ENCODE measurements at places on chromosomes 12 and 14.

- DNase-seq = no peak
Observed at GRCh38 chr14:73323896-73324399, 86.6 kb downstream of the PAPLN start.

DNA sequence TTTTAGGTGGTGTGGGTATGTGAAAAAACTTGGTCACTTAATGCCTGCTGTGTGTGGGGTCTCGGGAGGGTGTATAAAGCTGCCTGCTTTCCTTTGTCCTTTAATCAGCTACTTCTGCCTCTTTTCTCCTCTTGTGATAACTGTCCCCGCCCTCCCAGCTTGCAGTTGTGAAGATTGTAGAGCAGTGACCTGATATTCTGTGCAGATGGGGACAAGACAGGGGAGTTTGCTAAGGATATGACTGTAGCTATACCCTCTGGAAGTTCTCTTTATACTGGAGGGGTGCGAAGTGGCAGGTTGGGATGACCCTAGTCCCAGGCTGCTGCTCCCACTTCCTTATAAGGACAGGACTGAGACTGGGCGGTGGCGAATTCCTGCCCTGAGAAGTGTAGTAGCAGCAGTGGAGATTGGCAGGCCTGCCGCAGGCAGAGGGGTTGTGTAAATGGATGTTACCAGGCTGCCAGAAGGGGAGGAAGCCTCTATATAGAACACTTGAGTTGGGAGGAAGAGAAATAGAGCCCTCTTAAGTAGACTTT lies 835 bp downstream of the MYL6 start:
- no peak for DNase-seq

- DNase-seq = no peak
Observed at GRCh38 chr14:33773205-33774030, 177.5 kb downstream of the EGLN3 start.

DNA sequence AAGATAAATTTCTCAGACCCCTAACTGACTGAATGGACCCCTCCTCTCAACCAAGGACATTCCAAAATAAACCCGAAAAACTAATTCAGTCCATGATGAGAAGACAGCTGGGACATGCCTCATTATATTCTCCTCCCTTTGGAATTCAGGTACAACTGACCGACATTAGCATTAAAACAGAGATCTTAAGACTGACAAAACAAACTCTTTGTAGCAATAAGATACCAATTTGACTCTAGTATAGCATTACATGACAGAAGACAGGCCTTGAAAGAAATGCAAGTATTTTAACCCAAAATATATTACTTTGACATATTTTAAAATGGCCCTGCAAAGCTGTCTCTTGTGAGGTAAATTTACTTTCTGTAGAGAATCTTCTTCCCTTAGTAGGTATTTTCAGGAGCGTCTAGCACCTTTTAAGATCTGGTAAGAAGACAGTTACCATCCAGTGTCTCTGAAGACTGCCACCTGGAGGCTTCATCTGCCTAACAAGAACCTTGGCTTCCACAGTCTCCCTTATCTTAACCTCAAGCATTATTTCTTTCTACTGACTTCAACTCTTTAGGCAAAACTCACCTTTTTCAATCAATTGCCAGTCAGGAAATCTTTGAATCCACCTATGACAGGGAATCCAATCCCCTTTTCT lies 957.5 kb downstream of the SLC6A15 start:
- no peak for DNase-seq

DNA sequence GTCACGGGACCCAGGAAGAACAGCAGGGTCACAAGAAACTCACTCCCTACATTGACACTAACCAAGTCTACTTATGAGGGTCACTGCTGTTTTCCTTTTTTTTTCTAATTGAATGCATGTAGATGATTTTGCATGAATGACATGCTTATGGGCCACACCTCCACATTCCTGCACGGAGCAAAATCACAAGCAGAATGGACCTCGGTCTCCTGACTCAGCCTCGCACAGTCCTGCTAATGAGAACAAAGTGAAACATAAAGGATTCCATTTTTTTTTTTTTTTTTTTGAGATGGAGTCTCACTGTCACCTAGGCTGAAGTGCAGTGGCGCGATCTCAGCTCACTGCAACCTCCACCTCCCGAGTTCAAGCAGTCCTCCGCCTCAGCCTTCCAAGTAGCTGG lies 12.3 kb downstream of the SCARB1 start:
- no peak for DNase-seq

DNA sequence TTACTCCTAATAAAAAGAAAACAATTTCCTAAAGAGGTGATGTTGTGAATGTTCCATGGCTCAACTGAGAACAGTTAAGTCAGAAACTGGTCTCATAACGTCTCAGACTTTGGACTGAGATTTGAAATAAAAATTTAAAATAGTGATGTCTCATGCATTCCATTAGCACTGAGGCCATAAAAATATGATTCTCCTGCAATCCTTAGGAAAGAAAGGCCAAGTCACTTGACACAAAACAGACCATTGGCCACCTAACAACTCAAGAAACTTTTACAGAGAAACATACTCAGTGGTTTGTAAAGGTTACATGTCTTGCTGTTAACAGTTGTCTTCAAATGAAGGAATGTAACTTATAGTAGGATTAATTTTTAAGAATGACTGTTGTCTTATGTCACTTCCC lies 58.1 kb downstream of the STAB2 start:
- DNase-seq = no peak

GRCh38 chr12:111204788-111205241 lies 164.1 kb downstream of the PHETA1 start:
- DNase-seq = no peak

DNA sequence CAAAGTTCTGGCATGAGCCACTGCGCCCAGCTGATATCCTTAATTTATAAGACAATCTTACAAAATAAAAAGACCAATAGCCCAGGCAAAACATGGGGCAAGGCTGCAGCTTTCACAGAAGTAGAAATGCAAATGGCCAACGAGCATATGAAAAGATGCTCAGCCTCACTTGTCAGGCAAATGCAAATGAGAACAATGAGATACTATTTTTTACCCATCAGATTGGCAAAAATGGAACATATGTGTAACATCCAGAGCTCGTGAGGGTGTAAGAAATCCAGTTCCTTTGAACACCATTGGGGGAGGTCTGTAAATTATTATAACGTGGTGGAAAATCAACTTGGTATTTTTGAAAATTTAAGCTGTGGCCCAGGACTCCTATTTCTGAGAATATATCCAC lies 14.6 kb downstream of the MAP1LC3B2 start:
- no peak for DNase-seq

DNA sequence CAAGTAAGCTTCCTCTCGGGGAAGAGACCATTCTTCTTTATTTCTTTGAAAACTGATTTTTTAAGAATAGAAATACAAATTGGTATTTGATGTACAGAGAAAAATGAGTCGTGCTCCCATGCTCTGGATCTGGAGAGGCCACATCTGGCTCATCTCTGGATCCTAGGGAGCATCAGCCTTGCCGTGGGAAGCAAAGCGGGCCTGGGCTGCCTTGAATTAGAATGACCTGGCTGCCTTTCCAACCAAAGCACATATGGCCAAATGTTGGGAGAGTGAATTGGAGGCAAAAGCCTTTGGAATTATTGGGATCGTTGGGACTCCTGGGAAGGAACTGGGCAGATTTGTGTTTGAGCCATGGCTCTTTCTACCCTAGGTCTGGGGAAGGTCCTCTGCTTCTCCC lies 80.0 kb downstream of the SLC25A47 start:
- DNase-seq = no peak

- no peak for DNase-seq
Observed at GRCh38 chr12:32163596-32163995, 56.9 kb downstream of the BICD1 start.

GRCh38 chr12:93762059-93762719 lies 85.0 kb downstream of the CRADD start:
- no peak for DNase-seq

- no peak for DNase-seq
Observed at GRCh38 chr14:101405171-101405883, 156.0 kb upstream of the DIO3 start.

GRCh38 chr14:57903954-57904353 lies 38.1 kb upstream of the SLC35F4 start:
- no peak for DNase-seq

DNA sequence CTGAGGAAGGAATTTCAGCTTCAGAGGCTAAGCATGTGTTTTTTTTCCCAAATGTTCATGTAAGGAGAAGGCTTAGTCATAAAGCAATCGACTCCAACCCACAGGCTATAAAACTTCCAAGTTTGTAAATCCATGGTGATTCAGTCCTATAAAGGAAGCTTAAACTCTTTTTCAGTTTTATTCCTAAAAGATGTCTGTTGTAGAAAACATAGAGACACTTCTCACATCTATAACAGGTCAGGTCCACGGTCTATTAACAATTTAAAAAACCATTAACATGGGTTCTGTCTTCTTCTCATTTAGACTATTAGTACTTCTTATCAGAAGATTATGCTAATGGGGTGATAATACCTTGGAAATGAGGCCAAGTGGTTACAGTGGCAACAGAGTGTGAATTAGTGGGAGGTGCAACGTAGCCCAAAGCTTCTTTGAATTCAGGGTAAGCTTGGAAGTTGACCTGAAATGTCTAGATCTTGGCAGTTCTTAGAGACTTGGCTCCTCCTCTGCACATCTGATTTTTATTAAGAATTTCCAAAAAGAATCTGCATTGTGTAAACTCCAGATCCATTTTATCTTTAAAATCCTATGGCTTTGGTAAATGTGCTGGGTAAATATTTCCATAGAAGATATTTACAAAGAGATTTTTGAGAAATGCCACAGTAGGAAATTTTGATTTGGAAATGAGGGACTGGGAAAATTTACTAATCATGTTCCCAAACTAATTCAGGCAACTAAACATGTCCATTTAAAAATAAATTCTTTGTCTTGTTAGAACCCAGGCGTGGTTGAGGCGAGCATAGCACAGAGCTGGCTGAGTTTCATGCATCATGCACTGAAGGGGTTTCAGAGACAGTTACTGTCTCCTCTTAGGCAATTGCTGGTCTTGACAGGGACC lies 86.4 kb downstream of the EML1 start:
- DNase-seq = no peak

DNA sequence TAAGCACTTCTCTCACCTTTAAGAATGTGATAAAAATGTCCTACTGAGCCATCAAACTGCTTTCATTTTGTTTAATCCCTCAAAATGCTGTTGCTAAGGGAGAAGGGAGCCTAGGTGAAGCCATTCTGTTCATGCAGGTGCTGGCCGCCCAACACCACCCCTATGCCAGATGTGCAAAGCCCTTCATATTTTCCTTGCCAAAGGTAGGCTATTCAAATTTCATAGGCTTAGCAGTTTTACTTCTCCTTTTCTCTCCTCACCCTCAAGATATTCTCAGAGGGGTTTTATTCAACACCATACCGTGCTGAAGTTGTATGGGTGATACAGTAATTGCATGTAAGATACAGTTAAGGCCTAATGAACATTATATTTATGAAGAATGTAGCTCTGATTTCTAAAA lies 461.7 kb downstream of the GXYLT1 start:
- no peak for DNase-seq

DNA sequence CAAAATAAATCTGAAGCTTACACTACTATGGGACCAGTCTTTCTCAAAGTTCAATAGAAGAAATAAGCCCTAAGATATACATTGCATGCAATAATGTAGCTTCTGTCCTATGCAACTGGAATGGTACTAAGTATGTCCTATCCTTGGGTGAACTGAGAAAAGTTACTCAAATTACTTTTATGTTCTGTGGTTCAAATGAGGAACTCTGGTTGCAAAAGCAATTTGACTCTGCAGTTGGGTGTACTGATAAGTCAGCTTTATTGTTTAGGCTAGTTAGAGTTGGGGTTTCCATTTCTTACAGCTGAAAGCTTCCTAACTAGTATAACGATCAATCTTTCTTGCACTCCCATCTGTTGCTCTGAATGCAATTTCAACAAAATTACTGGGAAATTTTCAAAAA lies 29.2 kb downstream of the GPR135 start:
- DNase-seq = no peak

DNA sequence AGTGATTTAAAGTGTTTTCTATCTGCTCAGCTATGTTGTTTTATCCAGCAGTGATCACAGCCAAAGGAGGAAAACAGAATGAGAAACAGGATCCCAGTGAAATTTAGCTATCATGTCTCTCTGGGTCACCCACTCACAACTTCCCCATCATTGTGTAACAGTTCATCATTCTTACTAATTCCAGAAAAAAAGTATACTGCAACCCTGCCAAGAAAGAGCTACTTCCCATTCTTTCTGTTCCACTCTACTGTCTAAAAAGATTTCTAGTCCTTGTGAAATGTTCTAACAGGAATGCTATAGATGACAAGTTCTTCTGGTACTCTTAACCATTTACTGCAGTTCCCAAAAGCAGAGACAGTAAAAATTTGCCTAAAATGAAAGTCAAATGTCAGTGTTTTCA lies 39.2 kb upstream of the CD163 start:
- no peak for DNase-seq

GRCh38 chr14:80354860-80355581 lies 143.7 kb upstream of the DIO2 start:
- DNase-seq = no peak

DNA sequence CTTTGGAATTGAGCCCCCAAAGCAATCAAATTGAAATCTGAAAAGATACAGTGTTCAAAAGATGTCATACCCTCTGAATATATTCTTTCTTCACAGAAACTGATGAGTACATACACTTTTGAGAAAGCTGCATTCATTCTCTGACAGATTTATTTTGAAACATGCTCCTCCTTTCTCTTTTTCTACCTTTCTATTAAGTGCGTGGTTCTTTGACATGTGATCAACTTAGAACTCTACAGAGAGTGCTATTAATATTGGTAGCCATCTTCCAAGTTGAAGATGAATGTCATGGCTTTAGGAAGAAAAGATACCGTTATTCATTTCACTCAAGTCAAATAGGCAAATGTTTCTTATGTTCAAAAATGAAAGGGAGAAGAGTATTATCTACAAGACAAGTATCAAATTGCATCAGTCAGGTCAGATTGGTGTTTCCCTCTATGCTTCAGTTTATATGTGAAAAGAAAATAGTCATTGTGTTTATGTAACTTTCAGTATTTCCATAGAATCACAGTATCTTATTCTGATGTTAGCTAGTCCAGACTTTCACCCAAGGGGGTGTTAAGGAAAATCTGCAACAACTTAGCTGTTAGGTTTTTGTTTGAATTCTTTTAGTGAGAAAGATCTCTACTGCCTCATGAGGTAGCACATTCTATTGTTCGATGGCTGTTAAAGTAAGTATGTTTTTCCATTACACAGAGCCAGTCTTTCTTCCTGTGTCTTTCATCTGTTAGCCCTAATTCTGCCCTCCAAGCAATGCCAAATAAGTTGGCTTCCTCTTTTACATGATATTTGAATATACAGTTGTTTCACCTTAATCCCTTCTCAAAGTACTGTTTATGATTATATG lies 55.4 kb upstream of the GARIN2 start:
- no peak for DNase-seq

DNA sequence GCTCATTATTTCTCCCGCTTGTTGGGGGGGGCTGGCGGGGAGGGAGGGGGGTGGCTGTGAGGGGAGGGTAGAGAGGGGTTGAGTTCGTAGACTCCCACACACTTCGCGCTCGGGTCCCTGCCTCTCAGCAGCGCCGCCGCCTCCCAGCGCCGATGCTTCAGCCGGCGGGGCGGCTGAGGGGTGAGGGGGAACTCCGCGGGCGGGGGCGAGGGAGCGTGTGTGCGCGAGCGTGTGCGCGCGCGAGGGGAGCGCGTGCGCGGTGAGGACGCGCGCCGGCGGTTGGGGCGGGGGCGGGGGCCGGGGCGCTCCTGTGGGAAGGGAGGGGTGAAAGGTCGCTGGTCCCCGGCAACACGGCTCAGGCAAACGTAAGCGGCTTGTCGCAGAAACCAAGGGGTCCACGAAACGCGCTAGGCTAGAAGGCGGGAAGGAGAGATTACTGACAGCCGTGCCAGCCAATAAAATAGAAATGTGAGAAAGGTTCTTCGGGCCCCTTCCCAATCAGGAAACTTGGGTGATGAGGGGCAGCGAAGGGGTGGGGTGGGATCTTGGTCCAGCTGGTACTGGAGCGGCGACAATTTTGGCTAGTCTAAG lies 343 bp upstream of the NOVA1 start:
- no peak for DNase-seq
